ENCODE measurements at places on chromosomes 7 and 10.

- no peak for DNase-seq
These were observed 158.4 kb downstream of the NEURL1 start for GRCh38 chr10:103651783-103652476.

DNA sequence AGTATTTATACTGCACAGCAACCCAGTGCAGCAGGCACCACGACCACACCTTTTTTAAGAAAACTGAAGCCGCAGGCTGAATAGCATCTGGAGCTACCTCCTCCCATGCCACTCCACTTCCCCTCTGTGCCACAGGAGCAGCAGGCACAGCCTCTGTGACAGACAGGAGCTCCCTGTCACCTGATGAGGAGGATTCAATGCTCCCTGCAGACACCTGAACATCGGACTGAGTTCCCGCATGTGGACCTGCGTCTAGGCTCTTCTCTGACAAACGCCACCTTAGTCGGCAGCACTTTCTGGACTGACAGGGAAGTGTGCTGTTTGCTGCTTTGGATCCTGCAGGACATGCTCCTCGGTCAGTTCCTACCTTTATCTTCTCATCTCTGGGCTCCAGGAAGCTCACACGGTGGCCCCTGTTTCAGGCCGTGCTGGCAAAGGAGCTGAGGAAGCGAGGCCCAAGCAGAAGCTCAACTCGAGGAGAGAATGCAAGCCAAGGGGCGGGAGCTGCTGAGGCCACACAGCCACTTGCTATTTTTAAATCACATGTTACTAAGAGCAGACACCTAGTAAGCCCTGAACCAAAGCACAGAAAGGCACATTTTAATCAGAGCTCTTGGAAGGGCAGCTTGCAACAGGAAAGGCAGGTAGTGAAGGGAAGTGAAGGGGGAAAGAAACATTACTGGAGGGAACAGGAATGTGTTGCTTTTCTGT lies 56.6 kb downstream of the VOPP1 start:
- DNase-seq: no peak

GRCh38 chr7:82757-83155 lies 109.6 kb upstream of the FAM20C start:
- no peak for DNase-seq

- no peak for DNase-seq
These were observed 99.0 kb downstream of the SRPK2 start for GRCh38 chr7:105289704-105290103.

- no peak for DNase-seq
These were observed 277.3 kb downstream of the SDK1 start for GRCh38 chr7:3578399-3578798.

DNA sequence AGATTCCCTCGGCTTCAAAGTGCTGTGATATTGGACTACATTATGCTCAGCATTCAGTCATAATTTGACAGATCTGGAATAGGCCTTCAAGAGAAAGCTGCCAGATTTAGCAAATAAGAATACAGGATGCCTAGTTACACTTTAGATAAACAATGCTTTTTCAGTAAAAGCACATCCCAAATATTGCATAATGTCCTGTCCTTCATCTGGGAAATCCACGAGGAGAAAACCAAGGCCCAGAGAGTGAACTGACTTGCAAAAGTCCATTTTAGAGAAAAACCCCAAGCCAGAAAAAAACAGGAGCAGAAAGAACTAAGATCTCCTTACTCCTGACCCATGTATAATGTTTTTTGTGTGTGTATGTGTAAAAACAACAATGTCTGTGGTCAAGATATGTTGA lies 12.0 kb upstream of the BLNK start:
- DNase-seq: no peak

DNA sequence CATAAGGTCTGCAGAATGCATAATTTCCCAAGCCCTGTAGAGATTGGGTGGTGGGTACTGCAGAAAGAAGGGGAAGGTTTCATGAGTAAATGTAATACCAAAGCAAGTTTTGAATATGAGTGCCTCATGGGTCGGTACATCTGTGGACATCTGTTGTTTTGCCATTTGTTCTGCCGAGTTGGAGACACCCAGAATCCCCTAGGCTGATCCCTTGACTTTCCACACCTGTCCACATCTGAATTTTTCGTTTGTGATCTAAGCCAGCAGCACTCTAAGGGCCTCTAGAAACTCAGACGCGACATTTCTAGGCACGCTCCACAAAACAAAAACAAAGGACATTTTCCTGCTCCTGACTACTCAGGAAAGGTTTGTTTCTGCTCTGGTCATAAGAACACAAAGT lies 11.7 kb upstream of the SLF2 start:
- no peak for DNase-seq

Data from NCI-H1930 (cell line).